ENCODE measurements at places on chromosomes 6 and 20.

DNA sequence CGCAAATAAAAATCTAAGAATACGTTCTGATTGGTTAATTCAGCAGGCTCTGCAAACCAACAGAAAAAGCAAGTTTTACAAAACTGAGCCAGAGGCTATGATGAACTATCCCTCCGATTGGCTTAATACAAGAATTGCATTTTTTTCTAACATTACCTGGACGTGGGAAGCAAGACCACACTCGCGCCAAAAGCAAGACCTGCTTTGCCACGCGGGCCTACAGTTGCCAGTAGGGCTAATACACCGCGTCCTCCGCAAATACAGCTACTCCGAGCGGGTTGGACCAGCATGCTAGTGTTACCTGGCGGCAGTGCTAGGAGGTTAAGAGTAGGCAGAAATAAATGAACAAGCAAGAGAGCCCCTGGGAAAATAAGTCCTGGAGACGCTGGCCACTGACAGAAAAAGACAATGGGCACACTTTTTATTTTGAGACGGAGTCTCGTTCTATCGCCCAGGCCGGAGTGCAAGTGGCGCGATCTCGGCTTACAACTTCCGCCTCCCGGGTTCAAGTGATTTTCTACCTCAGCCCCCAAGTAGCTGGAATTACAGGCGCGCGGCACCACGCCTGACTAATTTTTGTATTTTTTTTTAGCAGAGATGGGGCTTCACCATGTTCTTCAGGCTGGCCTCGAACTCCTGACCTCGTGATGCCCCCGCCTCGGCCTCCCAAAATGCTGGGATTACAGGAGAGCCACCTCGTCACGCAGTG lies 131.9 kb upstream of the BTN3A2 start:
- no peak for DNase-seq

DNA sequence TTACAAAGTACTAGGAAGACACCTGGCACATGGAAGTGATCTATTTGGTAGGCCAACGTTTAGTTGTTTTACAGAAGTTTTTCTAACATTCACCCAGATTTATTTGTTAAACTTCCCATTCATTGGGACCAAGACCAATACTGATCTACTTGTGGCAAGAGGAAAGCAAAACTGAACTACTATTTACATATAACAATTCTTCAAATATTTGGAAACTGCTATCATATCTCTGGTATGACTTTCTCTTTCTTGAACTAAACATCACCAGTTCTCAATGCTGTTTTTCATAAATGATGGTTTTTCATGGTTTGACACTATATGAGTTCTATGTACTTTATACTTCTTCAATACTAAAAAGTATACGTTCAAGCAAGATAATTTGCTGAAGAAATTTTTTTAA lies 189.2 kb downstream of the ASCC3 start:
- no peak for DNase-seq

- no peak for DNase-seq
Measured at GRCh38 chr6:156880913-156881312, 103.7 kb downstream of the ARID1B start.

DNA sequence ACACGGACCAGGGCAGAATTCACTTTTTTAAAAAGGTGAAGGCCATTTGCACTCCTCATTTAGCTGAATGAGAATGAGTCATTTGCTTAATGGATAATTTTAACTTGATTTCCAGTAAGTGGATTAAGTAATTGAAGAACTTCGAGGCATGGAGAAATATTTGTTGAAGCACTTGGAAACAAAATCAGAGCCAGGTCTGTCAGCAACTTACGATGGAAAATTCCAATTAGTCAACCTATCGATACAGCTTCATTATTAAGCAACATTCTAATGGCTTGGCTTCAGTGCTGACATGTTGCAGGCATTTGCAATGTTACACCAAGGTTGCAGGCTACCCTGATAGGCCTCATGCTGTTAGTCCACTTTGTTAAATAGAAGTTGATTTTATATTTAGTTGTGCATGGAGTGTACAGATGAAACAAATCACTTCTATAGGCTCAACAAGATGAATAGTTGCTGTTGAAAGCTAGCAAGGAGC lies 423.5 kb upstream of the SLC35B3 start:
- no peak for DNase-seq

DNA sequence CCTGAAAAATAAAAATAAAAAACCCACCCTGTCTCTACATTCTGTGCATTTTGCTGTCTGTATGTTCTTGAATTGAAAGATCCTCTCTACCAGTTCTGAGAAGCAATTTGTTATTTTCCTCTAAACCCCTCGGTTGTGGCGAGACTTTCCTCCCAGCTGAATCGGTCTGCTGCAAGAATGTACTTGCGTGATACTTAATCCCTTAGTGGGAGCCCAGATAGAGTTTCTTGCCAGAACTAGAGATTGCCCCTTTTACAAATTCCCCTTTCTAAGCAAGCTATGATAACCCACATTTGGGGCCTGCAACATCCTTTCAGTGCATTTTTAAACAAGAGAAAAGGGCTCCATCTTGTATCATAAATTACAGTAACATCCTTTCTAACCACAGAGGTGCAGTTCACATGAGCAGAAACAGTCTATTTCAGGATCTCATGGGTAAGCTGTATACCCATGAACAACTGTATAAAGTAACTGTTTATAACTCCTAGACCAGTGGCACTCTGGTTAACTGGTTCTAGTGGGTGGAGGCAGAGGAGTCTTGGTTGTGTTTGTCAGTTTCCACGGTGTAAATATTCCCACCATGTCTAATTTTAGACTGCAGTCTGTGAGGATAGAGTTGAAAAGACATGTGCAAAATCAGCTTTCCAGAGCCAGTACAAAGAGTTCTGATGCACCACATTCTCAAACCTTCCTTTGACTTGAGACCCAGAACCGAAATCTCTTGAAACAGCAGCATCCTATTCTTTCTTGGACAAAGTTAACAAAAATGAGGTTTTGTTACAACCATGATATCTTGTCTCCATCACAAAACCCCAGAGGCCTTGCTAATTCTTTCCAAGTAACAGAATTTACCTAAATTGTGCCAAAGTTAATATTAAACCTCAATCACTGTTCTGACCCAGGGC lies 113.1 kb upstream of the ZNF217 start:
- DNase-seq: no peak

DNA sequence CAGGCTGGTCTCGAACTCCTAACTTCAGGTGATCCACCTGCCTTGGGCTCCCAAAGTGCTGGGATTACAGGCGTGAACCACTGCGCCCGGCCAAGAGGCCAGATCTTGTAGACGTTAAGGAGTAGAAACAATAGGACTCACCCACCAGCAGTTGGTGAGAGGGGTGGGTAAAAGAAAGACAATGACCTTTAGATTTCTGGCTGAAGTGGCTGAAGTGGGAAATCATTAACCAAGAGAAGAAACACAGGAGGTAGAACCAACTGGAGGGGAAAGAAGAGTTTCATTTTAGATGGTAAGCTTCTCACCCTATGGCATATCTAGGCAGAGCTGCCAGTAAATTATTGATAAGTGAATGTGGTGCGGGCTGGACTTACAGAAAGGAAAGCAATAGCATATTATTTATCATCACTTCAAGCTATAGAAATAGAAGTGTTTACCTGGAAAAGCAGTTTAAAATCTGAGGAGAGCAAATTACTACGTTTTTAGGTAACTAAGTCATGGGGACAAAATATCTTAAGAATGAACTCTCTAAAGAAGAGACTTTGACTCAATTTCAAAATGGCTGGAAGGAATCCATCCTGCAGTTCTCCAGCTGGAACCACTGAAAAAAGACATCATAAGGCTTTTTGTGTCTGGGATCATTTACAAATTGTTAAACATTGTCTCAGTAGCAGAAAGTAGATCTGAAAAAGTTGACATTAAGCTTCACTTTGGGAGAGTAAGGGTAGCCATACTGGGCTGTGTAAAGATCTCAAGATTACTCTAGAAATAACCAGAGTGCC lies 109.6 kb downstream of the ALDH8A1 start:
- no peak for DNase-seq

- no peak for DNase-seq
Measured at GRCh38 chr20:50645253-50646068, 45.9 kb downstream of the RIPOR3 start.

DNA sequence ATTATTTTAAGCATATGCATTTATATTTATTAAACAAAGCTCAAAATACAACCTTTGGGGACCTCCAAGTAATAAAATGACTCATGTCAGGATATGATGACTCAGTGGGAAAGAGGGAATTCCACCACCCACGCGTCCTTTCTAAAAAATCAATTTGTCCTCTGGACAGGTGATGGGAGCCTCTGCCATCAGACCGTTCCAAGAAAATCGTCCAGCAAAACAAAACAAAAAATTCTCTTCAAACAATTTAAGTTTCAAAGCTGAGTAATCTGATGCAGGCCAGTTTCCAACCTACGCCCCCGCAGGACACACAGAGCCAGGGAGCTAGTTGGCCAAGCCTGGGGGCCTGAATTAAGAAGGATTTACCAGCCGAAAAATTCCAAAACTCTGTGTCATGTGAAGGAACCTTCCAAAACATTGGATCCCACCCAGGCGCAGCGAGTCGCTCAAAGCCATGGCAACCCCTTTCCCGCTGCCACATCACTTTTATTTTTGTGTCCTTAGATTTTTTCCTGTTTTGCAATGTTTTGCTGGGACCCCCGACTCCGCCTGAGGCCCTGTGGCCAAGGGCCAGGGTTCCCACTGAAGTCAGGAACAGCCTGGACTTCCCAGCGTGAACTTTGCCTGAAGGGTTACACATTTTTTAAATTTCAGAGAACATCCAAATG lies 95.3 kb downstream of the NFATC2 start:
- no peak for DNase-seq

DNA sequence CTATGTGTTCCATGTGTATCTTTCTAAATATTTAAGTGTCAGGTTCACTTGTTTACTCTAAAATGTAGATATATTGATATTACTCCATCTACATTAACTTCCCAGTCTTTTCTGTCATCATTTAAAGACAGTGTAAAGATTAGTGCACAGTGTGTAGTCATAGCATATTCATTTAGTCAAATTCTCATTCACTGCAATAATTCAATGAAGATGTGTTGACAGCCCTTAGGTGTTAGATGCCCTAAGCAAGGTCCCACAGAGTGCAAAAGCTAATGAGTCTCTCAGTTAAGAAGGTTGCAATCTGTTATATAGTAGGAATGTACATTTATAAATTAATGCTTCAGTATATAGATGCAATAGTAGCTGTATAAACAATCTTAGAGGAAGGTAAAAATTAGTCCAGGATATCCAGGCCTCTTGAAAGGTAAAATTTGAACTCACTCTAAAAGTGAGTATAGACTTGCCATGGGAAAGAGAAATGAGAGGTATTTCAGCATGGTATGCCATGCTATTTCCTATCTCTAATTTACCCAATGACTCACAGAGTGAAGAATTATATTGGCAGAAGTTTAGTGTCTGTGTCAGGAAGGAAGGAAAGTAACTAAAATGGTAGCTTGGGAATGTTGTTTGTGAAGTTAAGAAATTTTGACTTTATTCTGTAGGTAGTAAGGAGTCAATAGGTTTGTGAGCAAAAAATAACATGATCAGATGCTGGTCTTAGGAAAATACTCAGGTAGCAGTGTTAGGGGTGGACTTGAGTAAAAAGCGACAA lies 969.9 kb upstream of the CITED2 start:
- no peak for DNase-seq

DNA sequence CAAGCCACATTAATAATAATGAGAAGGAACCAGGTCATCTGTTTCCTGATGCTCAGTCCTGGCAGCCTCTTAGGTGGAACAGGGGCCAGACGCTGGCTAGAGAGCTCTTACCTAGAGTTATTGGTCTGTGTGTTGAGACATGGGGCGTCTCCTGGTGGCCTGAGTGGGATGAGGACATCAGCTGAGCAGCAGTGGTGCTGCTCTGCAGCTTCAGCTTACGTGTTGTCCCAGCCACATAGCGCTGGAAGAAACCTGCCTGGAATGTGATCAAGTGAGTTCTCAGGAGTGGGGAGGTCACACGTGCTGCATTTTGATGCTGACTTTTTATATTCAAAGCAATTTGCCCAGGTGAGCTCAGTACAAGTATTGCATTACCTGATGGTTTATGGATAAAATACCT lies 355.4 kb downstream of the CDH26 start:
- no peak for DNase-seq

GRCh38 chr20:63083831-63084562 lies 77.2 kb upstream of the BHLHE23 start:
- no peak for DNase-seq

DNA sequence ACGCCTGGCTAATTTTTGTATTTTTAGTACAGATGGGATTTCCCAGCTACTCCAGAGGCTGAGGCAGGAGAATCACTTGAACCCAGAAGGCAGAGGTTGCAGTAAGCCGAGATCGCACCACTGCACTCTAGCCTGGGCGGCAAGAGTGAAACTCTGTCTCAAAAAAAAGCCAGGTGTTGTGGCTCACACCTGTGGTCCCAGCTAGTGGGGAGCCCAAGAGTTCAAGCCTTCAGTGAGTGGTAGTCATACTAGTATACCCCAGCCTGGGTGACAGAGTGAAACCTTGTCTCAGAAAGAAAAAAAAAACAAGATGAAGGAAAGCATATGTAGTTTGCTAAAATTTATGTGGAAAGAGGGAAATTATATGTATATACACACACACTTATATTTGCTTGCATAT lies 20.0 kb upstream of the POU5F1 start:
- DNase-seq: no peak

- no peak for DNase-seq
Measured at GRCh38 chr6:132062626-132063025, 111.5 kb upstream of the CCN2 start.

DNA sequence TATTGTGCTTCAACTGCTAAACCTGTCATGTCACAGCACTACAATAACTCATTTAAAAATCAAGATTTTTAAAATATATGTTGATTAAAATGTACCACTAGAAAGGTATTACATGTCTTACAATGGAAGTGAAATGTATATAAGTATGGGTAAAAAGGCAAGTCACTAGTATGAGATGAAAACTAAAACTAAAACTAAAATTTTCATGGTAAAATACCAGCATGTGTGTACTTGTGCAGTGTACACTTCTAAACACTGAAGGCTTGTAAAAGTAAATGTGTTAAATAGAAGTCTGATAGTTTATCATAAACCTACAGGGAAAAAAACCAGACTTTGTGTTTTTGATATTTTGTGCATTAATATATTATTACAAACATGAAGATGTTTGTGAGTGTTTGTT lies 13.7 kb upstream of the TMEM244 start:
- DNase-seq: no peak

GRCh38 chr6:35068206-35068605 lies 72.9 kb downstream of the TCP11 start:
- DNase-seq: no peak

DNA sequence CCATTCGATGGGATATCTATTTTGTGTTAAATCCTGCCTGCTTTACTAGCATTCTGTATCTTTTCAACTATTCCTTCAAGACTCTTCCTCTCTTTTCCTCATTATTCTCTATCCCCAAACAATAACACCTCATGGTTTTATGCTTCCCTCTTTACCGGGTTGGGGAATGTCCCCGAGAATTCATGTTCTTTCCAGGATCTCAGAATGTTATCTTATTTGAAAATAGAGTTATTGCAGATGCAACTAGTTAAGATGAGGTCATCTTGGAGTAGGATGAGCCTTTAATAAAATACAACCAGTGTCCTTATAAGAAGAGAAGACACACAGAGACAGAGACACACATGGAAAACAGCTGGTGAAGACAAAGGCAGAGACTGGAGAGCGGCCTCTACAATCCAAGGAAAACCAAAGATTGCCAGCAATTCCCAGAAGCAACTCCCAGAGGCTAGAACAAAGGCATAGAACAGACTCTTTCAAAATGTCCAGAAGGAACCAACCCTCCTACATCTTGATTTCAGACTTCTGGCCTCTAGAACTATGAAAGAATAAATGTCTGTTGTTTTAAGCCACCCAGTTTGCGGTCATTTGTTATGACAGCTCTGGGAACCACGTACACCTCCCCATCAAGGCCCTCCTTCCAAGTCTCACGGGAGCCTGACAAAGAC lies 126.8 kb upstream of the TNFAIP3 start:
- DNase-seq: no peak

Measured in NCI-H1092 (cell line).